Stimulated activated CD4-positive, alpha-beta T cell treated with anti-CD3 and anti-CD28 coated beads, Interleukin-15, amount 100 ng/mL, for 24 hours (primary cell): ENCODE measurements at places on chromosomes 4 and X.
A peak's percentile ranks its signal among the peaks of the same experiment; 100 is the strongest.

GRCh38 chrX:30196322-30196721 lies 19.0 kb upstream of the MAGEB2 start:
- DNase-seq, result no peak

DNA sequence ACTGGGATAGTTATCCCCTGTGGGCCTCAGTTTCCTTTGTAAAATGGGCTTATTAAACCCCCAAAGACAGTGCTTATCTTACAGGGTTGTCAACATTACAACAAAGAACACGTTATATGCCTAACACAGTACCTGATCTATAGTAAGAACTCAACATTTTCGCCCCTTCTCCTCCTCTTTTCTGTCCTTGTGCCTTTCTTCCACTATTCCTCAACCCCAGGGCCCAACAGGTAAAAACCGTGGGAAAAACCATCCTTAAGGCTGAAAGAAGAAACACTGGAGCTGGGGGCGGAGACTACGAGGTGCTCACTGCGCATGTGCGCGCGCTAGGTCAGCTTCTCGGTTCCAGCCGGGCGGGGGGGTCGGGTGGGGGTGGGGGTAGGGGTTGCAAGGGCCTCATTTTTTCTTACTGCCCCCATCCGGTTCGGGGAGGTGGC lies 426 bp upstream of the XIAP start:
- DNase-seq, result peak; percentile 74

DNA sequence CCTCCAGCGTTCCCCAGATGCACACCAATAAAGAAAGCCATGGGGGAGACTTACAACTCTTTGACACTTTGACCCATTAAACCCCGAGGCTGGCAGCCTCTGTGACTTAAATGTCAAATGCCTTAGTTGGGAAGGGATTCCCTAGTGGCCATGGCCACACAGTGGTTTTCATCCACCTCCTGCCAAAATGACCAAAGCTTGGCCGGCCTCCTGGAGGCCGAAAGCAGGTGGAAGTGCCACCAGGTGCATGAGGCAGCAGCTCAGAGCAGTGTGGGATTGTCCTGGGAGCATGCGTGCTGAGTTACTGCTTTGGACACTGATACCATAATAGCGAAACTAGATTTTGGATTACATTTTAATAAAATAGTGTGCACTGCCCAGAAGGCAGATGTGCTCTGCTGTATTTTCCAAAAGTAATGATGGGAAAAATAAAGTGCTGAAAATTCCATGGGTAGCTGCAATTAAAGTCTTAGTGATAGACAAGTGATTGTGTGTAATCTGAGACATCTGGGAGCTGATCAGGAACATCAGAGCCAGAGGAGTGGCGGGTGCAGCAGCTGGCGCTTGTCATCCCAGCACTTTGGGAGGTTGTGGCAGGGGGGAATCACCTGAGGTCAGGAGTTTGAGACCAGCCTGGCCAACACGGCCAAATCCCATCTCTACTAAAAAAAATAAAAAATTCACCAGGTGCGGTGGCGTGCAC lies 39.8 kb upstream of the TADA2B start:
- no peak for DNase-seq

DNA sequence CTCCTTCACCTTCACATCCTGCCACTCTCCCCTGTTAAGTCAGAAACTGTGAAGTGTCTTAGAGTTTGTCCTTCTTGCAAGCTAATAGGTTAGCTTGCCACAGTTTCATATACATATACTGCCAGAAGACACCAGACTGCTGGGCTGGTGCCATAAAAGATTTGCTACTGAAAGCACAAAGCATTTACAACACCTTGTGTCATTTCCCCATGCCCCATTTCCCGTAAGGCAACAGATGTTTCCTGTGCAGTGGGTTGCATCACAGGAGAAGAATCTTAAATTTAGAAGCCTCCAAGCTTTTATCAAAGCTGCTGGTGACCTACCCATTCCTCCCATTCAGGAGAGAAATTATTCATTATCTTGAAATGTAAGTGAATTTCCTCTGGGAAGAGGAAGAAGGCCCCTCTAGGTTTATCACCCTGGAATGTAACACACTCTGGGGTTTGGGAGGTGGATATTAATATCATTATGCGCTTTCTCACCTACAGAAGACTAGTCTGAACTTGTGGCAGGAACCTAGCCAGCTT lies 34.5 kb upstream of the RAB33B start:
- no peak for DNase-seq

DNA sequence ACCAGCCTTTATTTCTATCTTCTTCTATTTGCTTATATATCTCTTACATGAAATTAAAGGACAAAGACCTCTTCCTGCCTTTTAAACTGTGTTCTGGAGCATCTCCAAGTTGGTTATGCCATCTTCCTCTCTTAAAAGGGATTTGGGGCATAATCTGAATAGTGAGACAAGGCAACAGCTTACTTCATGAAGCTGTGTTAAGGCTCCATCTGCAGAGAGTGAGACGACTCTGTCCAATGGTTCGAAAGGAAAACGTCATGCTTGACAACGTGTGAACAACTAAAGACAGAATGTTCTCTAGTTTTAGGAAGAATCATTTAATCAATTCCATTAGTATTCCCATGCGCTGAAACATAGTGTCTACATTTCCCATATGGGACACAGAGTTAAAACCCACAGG lies 59.4 kb downstream of the GPM6A start:
- no peak for DNase-seq

GRCh38 chr4:139734201-139734874 lies 68.7 kb downstream of the MGST2 start:
- no peak for DNase-seq

- no peak for DNase-seq
Observed at GRCh38 chr4:137997496-137997895, 244.7 kb downstream of the SLC7A11 start.

DNA sequence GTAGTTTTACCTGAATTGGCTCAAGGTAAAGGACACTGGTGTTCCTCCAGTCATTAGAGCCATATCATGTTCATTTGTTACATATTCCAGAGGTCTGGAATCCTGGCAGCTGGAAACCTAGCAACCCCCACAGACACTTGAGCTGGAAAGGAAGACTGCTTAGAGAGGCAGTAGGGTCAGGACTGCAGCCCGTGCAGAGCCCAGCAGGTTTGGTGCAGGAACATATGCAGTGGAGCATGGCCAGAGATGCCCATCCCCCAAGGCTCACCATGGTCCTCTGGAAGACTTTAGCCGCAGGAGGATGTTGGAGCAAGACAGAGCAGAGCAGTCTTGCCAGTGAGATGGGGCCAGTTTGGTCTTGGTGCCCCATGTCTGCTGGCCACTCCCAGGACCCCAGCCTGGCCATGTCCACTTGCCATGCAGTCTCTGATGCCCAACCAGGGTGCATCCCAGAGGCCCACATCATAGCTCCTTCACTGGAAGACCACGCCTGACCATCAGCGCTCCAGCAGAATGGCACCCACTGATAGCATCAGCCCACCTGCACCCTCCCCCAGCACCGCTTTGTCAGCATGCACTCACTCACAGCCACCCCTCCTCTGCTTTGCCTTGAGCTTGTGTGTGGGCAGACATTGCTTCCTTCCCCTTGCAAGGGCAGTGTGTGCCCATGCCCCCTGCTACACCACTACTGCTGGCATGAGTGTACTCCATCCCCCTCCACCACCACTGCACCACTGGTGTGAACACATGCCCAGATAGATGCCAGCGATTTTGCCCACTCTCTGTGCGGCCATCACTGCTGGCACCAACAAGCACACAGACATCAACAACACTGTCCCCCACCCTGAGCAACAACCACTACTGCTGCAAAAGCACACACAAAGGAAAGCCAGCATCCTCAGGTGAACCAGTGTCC lies 190.3 kb upstream of the SPOCK3 start:
- no peak for DNase-seq

DNA sequence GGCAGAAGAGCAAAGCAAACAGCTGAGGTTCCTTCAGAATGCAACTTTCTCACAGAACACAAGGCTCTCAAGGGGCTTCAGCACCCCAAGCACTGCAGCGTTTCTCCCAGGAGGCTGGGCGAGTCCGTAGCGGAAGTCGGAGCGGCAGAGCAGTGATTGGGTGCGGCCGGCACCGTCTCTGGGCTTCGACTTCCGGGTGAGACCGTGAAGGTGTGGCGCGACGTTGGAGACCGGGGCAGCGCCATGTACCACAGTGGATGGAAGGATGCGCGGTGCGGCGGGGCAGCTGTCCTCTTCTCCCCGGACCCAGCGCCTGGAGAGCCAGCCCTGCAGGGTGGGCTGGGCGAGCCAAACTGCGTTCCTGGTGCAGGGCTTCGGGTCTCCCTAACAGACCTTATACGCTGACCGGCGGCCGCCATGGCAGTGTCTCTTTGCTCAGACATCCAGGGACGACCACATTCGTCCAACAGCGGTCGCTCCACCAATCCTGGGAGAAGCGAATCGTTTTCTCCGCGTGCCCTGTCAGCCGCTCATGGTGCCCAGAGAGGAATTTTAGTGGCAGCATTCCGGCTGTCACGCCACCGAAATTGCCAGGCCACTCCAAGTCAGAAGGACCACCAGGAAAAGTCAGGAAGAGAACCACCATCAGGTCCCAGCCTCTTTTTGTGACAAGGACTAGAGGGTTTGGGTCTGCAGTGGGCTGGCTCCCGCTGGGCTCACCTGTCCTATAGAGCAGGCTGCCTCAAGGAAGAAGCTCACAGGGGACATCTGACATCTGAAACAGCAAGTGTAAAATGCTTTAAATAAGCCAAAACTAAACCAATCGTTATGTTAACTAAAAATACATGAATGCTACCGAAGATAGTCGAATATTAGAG lies 20.5 kb downstream of the TRIM61 start:
- DNase-seq, result peak; percentile 88

DNA sequence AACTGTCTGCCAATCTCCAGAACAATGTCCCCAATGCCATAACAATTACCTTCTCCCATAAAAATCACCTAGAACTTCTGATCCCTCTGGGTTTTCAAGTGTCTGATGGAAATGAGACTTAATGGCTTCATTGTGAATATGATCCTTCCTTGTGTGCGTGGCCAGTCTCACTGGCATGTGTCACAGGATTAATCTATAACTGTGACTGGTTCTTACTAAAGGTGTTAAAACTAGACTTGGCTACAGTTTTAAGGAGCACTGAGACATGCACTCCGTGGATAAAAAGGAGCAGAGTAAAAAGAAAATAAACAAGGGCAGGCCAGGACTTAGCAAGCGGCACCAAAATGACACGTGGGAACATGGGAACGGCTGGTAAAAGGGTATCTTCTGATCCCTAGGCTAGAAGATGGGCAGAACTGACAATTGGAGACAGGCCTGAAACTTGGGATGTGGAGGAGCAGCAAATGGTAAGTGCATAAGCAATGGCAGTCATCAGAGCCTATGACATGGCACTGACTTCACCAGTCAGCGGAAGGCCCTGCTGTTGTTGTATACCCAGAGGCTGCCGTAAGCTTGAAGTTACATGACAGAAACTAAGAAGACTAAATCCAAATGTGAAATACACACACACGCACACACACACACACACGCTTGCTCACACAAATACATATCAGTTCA lies 256.6 kb upstream of the NOCT start:
- DNase-seq, result no peak

DNA sequence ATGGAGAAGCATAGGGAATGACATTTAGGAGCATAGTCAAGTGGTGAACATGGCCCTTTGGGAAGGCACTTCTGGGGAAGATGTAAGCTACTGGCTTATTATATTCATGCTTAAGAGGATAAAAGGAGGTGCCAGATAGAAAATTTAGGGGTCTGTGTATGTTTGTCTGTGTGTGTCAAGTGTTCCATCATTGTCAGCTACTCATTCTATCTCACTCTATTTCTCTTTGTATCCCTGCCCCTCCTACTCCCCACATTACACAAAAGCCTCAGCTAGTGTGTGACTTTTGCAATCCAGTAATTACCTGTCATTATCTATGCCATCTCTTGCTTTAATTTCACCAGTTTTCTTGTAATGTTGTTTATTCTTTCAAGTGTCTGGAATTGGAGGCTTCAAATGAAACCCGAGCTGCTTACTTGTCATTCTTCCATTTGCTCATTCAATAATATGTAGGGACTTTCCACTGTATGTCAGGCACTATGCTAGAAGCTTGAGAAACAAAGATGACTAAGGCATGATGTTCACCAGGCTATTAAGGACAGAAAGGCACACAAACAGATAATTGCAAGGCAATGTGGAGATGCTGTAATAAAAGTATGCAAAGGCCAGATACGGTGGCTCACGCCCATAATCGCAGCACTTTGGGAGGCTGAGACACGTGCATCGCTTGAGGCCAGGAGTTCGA lies 229.8 kb upstream of the TEX13C start:
- no peak for DNase-seq

DNA sequence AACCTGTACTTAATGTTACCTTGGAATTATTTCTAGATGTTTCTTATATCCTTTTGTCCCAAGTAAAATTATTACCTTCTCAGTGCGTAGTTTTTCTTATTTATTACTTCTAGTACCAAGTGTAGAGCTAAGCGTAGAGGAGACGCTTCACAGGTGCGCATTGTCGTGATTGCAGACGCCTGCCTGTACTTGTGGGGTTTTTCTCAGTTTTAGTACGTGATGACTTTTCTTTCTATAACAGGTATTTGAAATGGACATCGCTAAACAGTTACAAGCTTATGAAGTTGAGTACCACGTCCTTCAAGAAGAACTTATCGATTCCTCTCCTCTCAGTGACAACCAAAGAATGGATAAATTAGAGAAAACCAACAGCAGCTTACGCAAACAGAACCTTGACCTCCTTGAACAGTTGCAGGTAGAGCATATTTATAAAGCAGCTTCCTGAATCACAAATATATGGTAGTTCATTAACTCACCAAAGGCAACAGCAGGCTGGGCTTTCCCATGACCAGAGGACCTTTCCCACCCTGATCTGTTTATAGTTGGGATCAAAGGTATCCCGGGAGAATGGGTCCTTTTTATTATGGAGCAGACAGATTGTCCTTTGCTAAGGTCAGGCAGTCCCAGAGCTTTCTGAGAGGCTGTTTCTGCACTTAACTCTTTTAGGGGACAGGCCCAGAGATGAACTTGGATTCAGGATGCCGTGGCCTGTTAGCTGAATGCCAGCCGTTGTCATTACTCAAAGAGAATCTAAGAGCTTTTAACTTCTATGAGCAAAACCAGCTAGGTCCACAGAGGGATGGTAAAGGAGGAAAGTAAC lies 172.9 kb downstream of the PTTG2 start:
- no peak for DNase-seq

DNA sequence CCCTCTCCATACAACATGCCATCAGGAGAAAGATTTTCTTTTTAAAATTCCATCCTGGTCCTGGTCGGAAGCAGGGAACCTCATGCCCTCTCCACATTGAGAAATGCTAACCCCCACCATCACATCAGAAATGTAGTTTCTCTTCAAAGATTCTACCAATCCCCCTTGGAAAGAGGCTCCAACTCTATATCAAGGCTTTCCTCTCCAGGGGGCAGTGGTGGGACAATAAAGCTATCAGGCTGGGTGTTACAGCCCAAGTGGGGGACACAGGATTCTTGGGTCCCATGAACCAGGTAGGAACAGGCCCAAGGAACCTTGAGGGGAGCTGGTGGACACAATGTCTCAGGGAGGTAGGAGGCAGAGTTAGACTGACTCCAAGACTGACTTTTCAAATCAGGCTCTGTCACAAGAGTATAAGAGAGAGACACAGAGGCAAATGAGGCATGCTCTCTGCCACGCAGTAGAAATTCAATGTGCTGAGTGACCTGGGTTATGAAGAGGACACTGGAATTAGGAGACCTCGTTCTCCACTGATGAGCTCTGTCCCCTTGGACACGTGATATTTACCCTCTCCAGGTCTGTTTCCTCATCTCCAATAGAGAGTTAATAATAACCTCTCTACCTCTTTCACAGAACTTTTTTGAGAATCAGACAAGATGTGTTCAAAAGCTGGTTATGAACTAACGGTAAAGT lies 4.5 kb downstream of the GJB1 start:
- DNase-seq, result no peak

- no peak for DNase-seq
Observed at GRCh38 chr4:160319221-160319867, 1216.5 kb downstream of the RAPGEF2 start.

GRCh38 chr4:82639971-82640370 lies 78.2 kb upstream of the TMEM150C start:
- DNase-seq, result no peak
